Hematopoietic multipotent progenitor cell treated with erythropoietin and hydrocortisone succinate and interleukin-3 and kit ligand, for 6 days (in vitro differentiated cells): ENCODE measurements at places on chromosomes 2 and 18.

DNA sequence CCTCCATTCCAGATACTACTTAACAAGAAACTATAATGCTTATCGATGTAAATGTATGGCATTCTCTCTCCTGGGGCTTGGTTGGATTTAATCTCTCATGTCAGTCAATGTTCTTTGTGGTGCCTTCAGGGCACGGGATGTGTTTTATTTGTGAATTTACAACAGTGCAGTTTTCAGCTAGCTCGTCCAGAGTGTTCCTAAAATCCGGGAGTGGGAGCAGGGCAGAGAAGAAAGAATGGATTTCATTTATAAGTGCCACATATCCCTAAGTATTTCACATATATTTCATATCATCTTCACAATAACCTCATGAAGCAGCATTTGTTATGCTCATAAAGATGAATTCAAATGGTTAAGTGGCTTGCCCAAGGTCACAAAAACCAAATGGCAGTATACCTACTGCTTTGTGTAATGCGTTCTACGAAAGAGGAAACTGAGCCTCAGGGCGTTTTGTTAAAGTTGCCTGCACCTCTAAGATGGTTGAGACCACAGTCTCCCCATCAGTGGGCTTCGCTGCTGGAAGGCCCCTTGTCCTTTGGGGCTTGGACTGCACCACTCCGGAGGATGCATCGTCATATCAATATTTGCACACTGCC is 134.7 kb upstream of the MGAT5 start:
- peak; percentile 18 for DNase-seq

DNA sequence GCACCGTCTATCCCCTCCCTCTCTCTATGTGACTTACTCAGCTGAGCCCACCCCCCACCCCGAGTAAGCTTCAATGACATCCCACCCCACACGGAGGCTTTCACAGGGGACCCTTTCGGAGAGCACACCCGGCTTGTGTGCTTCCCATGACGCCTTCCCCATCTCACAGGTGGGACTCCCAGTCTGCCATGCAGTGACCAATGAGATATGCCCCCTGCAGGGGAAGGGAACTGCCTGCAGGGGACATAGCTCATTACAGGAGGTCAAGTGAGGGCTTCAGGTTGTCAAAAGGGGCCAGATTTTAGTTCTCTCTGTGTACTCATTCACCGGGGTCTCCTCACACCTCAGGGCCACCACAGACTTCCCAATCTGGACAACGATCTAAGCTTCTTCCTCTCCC is 112.6 kb downstream of the GAREM1 start:
- DNase-seq: no peak

GRCh38 chr2:121257480-121257840 is 27.5 kb downstream of the TFCP2L1 start:
- peak; percentile 17 for DNase-seq

DNA sequence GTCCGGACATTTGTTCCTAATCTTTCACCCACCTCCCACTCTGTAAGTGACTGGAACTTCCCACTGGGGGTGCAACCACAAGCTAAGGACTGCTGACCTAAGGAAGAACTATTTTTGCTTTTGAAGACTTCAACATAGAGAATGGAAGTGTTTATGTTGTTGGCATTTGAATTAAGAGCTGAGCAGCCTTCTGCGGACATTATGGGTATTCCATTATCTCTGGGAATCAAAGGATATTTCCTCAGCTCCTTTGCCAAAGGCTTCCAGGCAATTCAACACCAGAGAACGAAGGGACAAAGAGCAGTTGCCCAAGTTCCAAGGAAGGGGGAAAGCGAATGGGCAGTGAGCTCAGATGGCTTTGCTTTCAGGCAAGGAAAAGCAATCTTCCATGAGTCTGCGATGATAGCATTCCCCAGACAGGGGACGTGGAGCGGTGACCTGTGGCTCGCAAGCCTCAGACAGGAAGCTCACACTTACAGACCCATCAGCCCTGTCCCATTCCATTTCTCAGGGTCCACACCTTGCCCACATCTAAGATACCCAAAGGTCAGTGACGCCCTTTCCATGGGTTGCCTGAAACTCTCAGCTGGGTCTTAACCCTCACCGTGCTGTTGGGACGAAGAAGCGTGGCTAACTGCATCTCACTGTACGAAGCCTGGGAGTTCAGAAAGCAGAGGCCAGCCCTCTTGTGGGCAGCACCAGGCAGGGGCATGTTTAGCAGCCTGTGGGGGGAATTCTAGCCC is 116.8 kb downstream of the COPS8 start:
- DNase-seq: no peak

- DNase-seq: no peak
Measured at GRCh38 chr2:160299540-160299939, 99.5 kb upstream of the ITGB6 start.

DNA sequence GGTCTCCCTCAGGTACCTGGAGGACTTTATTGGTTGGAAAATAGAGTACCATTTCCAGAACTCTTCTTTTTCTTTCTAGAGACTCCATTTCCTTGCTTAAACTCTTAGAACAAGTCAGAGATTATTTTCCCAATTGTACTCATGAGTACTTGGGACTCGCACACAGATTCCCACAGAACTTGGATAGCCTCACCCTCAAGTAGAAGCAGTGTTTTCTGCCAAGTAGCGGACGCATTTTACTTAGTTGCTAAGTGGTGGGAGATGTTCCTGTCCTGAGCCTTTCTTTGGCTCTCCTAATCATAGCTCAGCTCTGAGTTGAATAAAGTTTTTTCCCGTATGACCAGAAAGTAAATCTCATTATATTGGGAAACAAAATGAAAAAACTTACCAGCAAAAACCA is 17.2 kb downstream of the SLC30A3 start:
- no peak for DNase-seq

GRCh38 chr2:83115606-83116005 is 1343.5 kb downstream of the SUCLG1 start:
- no peak for DNase-seq

DNA sequence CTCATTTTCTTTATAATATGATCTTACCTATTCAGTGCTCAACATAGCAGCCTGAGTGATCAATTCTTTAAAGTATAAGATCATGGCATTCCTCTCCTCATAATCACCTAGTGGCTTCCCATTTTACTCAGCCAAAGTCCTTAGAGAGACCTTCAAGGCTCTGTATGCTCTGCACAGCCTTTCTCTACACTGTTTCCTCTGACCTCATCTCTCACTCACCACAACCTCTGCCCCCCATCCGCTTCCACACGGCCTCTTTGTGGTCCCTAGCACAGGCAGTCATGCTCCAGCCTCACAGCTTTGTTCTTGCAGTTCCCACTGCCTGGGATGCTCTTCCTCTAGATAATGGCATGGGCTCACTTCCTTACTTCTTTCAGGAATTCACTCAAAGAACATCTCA is 109.2 kb downstream of the HIBCH start:
- no peak for DNase-seq

- no peak for DNase-seq
Measured at GRCh38 chr2:219309278-219309677, at the start of gene PTPRN. Gene PTPRN (minus strand): TSS chr2:219309401. CDS start chr2:219309332, 69 bp downstream.

DNA sequence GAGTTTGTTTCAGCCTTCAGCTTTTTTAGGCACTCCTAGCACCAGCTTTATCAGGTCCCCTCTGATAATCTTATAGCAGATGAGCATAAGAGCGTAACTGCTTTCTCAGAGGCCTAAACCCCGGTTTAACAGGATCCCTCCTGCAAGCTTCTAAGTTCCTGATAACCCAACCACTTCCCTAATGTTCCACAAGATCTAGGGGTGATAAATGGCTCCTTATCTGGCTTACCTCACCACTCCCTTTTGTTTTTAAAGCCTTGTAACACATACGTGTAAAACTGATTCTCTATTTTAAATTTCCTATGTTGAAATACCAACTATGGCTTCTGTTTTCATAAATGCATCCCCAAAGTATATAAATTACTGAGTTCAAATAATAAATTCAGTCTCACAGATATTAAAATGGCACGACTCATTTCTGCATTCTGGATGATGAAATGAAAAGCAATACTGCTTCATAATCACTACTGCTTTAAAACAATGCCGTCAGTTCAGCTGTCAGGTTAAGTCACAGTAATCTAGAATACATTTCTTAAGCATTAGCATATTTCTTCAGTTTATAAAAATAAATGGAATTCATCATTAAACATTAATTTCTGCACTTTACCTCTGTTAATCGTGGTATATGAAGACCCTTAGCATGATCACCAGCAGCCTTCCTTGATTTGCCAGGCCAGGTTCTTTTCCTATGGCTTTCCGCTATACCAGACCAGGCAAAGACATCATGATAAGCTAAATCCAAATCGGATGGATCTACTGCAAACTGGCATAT is 126.3 kb downstream of the C2orf74 start:
- DNase-seq: peak; percentile 91

DNA sequence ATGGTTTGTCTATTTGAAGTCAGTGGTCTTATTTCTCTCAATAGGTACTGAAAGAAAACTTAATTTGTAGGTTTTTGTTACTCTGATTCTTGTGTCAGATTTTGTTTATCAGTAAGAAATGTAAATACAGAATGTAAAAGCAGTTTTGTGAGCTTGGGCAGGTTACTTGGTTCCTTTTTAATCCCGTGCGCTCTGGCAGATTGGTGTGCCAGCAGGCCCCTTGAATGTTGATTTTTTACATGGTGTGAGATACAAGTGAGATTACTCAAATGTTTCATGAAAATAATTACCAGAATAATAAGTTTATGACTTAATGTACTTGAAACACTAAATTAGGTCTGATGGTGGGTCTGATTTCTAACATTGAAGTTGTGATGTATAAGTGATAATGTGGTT is 13.4 kb downstream of the HNRNPA3 start:
- DNase-seq: no peak

DNA sequence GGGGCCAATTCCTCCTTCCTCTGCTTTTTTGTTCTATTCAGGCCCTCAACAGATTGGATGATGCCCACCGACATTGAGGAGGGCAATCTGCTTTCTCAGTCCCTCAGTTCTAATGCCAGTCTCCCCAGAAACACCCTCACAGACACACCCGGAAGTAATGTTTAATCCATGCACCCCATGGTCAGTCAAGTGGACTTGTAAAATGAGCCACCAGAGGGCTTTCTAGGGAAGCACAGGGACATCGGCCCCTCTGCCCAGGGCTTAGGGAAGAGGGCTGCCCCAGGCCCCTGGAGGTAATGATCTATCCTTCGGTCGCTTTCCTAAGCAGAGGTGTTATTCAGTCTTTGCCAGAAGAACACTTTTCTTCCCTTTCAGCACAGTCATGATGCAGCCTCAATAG is 107.4 kb downstream of the PDCL3 start:
- no peak for DNase-seq

- DNase-seq: no peak
Measured at GRCh38 chr2:2586068-2586776, 255.1 kb upstream of the MYT1L start.

DNA sequence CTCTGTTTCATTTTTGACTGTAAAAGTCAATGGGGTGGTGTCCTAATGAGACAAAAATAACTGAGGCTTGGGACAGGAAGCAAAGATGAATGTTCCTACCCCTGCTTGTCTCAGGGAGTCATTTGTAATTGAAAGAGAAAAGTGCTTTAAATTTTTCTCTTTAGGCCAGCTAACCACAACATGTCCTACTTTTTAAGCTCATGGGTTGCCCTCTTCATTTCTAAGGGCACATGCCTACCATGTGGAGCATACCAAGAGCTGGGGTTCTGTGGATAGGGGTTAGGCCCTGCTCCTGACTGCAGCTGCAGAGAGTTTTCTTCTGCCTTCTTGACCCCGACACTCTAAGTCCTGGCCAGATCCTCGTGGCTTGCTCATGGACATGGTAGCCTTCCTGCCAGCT is 96.8 kb upstream of the ARL4C start:
- no peak for DNase-seq

GRCh38 chr2:27408601-27409320 is 630 bp downstream of the PPM1G start:
- peak; percentile 66 for DNase-seq

GRCh38 chr2:202193881-202194353 is 44.5 kb downstream of the SUMO1 start:
- DNase-seq: no peak

DNA sequence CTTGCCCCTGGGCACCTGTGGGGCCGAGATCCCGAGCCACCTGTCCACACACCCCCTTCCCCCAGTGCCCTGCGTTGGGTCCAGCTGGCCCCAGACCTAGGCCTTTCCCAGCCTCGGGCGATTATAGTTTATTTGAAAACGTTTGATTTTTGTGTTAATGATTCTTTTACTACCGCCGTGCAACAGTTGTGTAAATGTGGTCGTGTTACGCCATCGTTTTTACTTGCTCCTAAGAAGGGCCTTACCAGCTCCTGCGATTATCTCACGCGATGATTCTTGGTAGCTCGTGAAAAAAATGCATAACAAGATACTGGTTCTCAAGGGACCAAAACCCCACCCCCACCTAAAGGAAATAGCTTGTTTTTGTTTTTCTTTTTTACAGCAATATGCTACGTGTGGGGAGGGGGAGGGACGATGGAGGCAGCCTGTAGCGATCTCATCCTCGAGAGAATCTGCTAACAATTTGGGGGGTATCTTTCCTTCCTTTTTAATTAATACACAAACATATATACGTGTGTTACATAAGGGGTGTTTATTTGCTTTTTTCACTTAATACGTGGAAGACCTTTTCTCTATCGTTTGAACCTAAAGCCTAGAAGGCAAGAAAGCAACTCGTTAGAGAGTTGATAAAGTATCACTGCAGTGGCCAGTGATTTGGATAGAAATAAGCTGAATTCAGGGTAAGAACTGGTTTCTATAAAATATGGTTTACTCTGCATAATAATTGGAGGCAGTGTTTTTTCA is 1.0 kb downstream of the ZDBF2 start:
- DNase-seq: peak; percentile 41

- no peak for DNase-seq
Measured at GRCh38 chr2:129777762-129778583, 201.5 kb upstream of the RAB6C start.

- DNase-seq: no peak
Measured at GRCh38 chr2:98532756-98533155, 75.6 kb downstream of the COA5 start.
